Cardiac septum (tissue), 1 donor: ENCODE measurements at places on chromosomes 3 and 15.

DNA sequence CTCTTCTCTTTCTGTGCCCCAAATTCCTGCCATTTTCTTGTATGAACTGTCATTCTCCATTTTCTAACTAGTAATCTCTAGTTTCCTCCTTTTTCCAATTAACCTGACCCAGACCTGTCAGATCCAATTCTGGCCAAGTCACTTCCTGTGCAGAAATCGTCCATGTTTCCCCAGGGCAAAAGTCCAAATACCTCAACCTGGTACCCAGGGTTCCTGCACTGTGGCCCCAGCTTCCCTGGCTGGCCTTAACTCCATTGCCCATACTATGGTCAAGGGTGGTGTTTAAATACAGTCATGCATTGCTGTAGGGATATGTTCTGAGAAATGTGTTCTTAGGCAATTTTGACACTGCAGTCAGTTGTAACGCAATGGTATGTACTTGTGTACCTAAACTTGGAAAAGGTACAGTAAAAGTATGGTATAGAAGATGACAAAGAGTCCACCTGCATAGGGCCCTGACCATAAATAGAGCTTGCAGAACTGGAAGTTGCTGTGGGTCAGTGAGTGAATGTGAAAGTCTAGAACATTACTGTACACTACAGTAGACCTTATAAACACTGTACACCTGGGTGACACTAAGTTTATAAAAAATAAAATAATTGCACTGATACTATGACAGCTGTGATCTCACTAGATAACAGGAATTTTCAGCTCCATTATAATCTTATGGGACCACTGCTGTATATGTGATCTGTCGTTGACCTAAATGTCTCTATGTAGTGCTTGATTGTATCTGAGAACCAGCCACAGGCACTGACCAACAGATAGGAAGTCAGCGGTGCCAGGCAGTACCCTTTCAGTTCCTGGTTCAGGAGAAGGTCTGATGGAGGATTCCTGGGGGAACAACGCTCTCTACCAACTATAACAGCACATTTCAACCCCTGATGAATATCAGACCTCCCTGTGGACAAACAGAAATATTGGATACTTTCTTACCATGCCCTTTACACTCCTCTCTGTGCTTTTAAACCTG is 336.1 kb upstream of the PROK2 start:
- DNase-seq, result no peak

GRCh38 chr3:108182339-108182738 is 39.9 kb downstream of the IFT57 start:
- no peak for DNase-seq

GRCh38 chr15:22895465-22896190 is 57.2 kb downstream of the NIPA2 start:
- DNase-seq, result no peak

DNA sequence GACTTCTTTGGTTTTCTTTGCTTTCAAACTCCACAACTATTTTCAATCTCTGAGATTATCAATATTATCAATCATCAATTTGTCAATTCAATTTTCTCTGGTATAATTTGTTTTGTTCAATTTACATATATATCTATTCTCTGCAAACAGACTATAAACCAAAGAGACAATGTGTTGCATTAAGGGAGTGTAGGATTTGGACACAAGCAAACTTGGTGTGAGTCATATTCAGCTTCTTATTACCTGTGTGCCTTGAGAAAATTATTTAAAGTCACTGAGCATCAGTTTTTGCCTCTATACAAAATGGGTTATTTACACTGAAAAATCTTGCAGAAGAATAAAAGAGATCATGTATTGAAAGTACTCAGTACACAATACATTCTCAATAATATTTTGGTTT is 177.8 kb downstream of the NECTIN3 start:
- DNase-seq, result no peak

DNA sequence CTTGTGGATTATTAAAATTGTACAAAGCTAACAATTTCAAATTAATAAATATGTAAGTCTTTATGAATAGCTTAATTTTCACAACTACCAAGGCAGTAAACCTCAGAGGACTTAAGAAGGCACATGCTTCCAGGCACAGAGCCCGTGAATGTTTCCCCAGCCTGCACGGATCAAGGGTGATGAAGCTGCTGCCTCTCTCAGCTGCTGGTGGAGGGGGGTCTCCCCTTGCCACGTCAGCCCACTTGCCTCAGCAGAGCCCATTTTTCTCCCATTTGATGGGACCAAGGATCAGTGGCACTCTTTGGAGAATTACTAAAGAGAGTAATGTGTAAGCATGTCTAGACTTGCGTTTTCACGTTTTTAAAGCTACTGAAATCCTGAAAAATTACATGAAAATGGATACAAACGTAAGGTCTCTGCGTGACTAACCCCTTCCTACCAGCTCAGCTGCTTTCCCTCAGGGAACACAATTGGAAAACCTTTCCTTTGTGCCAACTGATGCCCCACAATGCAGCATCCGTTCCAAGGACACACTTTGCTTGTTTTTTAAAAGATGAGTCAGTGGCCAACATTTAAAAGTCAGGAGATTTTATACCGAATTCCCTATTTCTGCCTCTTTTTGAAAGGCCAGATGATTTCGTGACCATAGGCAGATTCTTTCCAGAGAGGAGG is 494.1 kb downstream of the GABRG3 start:
- DNase-seq, result no peak
